ENCODE measurements at places on chromosomes 6 and 20.
A peak's percentile ranks its signal among the peaks of the same experiment; 100 is the strongest.

DNA sequence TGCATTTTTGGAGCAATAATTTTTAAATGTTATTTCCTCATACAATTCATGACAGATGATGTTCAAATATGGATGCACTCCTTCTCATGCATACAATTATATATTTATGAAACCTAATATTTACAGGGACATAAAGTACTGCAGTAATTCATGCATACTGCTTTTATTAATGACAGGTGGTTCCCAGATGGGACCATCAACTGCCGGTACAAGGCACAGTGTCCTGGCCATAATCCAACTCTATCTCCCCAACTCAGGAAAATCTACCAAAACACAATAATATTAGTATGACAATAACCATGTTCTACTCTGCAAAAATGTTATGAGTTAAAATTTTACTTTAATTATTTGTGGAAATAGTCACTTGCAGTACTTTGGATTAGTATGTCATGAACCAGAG is 77.8 kb downstream of the VIP start:
- DNase-seq, result no peak

GRCh38 chr6:52574709-52575501 is 2.0 kb downstream of the TRAM2 start:
- DNase-seq, result no peak

DNA sequence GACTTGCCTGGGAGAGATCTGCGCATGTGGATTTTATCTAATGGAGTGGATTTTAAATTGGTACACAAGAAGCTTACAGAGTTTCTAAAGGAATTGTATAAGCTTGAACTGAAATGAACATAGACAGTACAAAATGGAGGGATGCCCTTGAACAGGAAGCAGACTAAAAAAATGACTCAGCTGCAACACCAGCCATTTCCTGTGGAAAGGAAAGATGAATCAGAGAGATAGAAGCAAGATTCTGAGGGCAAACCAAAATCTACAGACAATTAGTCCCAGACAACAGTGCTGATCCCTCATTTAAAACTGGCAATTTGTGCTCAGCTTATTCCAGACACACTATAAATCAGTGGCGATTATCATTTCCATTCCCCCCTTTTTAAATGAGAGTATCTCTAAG is 114.6 kb upstream of the TCF21 start:
- no peak for DNase-seq

DNA sequence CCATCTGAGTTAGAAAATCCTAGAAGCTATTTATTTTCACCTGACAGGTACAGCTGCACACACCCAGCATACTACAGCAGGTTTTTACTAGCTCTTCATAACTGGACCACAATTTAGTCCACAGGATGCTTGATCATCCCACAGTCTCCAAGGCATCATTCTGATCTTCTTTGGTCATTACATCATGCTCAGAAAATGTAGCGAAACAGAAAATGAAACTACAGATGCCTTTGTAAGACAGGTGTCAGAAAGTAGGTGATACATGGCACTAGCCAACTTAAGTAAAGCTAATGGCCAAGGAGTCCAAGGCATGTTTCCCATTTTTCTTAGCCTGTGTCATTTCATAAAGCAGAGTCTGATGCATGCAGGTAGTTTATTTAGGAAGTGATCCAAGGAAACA is 102.3 kb downstream of the HTR1B start:
- no peak for DNase-seq

DNA sequence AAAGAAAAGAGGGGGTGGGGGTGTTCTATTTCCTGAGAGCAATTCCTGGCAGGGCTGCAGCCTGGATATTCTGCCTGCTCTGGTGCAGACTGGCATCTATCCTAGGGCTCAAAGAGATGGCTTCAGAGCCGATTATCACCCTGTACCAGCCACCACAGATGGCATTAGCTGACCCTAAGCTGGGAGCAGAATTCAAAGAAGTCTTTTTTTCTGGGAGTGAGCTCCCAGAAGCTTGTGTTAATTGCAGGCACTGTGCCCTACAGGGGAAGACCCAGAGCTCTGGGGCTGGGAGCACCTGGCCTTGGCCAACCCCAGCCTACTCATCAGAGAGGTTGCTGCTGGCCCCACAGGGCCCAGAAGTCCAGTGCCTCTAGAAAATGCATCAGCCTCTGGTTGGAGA is 85.9 kb downstream of the PXDC1 start:
- no peak for DNase-seq

GRCh38 chr6:13667655-13668054 is 44.0 kb downstream of the RANBP9 start:
- DNase-seq, result no peak

- no peak for DNase-seq
Observed at GRCh38 chr20:43300901-43301300, 111.2 kb upstream of the PTPRT start.

DNA sequence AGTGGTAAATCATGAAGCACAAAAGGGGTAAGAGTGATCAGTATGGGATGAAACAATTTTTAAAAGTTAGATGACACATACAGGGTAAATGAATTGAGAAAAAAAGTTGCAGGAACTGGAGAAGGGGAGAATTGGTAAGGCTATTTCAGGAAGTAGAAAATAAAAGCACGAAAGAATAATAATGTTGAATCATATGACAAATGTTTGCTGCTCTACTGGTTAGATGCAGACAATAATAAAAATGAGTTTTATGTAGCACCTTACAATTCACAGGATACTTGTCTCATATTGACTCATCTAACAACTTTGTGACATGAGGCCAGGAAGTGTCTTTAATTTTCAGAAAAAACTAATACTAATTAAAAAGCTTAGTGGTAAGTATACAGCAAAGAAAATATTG is 566.5 kb upstream of the MARCKS start:
- DNase-seq, result no peak

DNA sequence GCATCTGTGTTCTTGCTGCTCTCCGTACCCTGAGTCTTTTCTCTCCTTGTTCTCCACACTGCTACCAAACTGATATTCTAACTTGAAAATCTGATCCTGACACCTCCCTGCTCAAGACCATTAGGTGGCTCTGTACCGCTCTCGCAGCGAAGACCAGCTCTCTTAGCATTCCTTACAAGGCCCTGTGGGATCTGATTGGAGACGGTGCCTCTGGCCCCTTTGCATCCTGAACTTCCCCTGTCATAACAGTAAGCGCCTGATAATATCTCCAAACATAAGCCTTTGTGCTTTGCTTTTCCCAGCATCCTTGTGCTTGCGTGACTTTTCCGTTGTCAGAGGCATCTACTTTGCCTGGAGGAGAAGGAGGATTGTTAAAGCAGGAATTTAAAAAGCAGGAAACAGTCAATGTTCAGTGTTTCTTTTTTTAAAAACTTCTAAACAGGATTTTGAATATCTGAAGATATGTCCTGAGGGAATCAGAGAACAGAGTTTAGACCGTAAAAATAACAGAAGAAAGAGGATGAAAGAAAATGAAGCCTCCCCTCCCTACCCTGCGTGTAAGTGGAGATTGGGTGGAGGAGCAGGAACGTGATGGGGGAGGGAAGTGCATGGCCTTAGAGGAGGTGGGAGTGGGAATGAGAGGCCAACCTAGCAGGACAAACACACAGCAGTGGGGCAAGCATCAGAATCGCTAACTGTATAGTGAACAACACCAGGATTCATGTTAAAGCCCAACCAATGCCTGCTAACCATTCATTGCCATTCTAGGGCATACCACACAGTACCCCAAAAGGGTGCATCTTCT is 89.2 kb upstream of the STMND1 start:
- DNase-seq, result no peak

DNA sequence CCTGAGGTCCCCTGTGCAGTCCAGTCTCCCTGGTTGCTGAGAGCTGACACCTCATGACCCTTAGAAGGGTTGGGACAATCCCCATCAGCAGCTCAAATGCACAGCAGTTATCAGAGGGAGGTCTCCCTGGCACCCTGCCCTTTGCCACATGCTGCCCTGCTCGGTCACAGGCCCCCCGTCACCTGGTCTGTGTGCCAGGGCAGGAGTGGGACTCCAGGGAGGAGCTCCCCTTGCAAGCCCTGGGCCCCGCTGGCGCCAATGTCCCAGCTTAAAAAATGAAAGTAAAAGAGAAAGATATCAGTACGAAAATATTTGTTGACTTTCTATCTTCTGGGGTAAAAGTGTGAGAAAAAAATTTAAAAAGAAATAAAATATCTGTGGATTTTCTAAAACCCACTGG is 68.1 kb upstream of the SLC22A16 start:
- DNase-seq, result no peak

GRCh38 chr6:151044465-151045441 is 179.3 kb downstream of the MTHFD1L start:
- peak; percentile 28 for DNase-seq

GRCh38 chr20:25021336-25021735 is 28.8 kb upstream of the APMAP start:
- DNase-seq, result no peak

DNA sequence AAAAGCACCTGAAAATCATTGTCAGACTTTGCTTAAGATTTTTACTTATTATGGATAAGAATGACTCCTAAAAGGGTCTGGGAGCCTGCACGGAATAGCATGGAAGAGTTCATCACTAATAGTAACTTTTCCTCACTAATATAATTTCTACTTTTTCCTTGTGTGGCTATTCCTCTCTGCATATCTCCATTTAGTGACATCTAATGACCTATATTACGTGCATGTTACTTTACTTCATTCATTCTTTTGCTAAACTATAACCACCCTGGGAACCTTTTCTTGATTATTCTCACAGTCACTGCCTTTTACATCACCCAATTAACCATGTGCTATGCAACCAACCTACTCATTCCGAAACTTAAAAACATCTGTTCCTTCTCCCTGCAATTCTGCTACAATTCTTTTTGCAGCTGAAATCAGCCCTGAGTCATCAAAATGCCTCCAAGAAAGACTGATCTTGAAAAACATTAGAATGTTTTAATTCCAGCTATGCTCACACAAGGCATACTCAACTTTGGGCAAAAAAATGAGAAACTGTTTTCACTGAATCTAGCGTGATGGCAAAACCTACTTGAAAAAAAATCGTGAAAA is 313.3 kb downstream of the RNGTT start:
- no peak for DNase-seq

DNA sequence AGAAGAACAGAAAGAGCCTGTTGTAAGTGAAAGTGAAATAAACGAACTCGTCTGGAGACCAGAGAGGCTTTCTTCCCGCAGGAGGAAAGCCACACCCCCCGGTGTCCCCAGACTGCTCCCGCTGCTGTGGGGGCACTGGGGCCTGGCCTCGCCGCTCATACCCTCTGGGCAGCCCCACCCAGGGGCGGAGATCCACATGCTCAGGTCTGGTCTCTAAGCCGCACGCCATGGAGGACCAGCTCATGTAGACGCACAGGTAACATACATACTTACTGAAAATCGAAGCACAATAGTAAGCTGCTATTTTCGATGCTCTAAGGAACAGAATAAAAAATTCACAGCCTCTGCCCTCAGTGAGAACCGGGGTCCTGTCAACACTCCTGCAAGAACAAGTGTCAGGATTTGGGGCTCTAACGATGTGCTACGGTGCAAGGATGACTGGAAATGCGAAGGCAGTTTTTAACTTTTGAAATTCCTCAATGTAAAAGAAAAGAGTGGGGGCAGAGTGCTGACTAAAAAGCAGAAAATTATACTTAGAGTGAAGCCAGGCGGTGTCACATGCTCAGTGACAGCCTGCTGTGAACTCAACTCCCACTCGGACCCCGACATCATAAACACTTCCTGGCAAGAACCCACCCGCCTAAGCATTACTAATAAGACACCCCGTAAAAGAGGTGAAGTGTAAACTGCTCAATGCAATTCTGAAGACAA is 110.5 kb downstream of the IRF4 start:
- no peak for DNase-seq

DNA sequence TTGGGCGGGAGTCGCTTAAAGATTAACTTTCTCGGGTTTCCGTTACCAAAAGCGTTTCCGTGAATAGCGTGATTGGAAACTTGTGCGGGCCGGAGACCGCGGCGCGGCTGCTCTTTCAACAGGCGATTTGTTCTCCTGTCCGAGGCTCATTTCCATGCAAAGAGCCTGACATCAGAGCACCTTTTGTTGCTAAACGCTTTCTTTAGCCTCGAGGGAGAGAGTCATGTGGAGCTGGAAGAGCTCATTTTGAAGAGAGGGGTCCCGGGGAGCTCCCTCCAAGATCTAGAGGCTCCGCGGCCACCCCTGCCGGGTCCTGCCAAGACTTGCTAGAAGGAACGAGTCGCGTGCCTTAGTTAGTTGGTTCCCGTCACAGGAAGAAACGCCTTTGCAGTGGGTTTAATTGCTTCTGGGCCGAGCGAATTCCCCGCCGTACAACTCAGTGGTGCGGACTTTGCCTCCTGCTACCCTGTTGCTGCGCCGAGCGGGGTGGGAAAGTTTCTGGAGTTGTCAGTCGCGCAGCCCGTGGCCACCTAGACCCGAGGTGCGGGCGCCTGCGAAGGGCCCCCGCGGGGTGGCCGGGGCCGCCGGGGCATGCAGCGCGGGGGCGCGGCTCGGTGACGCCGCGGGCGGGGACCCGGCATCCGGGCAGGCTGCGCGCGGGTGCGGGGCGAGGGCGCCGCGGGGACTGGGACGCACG is at the start of gene SASH1:
SASH1 (plus strand) TSS at position 489 of the 697 bp plus-strand sequence. CDS start 230 bp downstream, outside the sequence.
- DNase-seq, result peak; percentile 31

GRCh38 chr20:39398656-39399055 is 436.5 kb downstream of the DHX35 start:
- DNase-seq, result no peak

GRCh38 chr6:29964887-29965562 is 22.7 kb downstream of the HLA-A start:
- DNase-seq, result peak; percentile 88
